ENCODE measurements at places on chromosomes 13 and 19. TPM values are rescaled to one million over a fixed set of nuclear protein-coding genes. Genes with fewer than 3 reads are reported as not detected.
A peak's percentile ranks its signal among the peaks of the same experiment; 100 is the strongest.

DNA sequence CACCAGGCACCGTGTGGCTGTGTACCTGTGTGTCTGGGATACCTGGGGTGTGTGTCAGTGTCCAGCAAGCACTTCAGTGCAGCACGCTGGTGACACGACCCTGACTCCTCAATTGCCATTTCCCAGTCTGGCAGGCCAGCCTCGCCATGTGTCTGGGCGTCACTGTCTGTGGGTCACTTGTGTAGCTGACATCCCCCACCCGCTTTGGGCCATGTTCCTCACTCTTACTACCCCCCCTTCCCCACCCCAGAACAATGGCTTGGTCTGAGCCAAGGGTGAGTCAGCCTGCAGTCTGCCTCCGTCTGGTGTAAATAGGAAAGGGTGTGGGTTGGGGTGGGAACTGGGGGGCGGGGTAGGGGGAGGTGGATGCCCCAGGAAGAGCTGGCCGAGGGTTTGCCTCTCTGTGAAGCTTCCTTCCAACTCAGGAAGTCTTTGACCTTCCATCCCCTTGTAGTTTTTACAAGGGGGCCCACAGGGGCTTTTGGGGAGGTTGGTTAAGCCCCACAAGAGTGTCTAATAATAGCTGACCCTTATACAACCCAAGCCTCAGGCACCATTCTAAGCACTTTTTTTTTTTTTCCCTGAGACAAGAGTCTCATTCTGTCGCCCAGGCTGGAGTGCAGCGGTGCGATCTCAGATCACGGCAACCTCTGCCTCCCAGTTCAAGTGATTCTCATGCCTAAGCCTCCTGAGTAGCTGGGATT, 17.6 kb downstream of the NOVA2 start:
- no peak overlapping the region for H3K4me3 ChIP-seq
- peaks cover 35% of the 10 kb centered on the region for H3K27me3 ChIP-seq
- H3K27ac ChIP-seq = no peak overlapping the region
- no peaks in the 10 kb centered on the region for H3K36me3 ChIP-seq
- H3K4me1 ChIP-seq = peaks cover 9% of the 10 kb centered on the region
- no peak for DNase-seq

PEAK3 gene
- total RNA-seq = 0.44 TPM

- H3K4me3 ChIP-seq = no peak overlapping the region
- no peak for DNase-seq
- peaks cover 5% of the 10 kb centered on the region for H3K27me3 ChIP-seq
- H3K27ac ChIP-seq = no peak overlapping the region
Observed at GRCh38 chr19:39867133-39867532, 21.0 kb upstream of the FBL start.

- no peak for DNase-seq
- no peak overlapping the region for H3K27ac ChIP-seq
- peaks cover 25% of the 10 kb centered on the region for H3K4me1 ChIP-seq
- H3K27me3 ChIP-seq = no peaks in the 10 kb centered on the region
- no peak overlapping the region for H3K4me3 ChIP-seq
- no peaks in the 10 kb centered on the region for H3K36me3 ChIP-seq
Observed at GRCh38 chr13:30020726-30021312, 170.4 kb upstream of the UBL3 start.

ZNF296 gene
- total RNA-seq = 0.68 TPM

TLE6 gene
- 1.5 TPM for total RNA-seq

- peak overlapping the region; percentile 85 for H3K4me3 ChIP-seq
- H3K27me3 ChIP-seq = peaks cover 2% of the 10 kb centered on the region
- H3K4me1 ChIP-seq = peaks cover 34% of the 10 kb centered on the region
Observed at GRCh38 chr19:29715701-29716581, 880 bp upstream of the C19orf12 start.

GRCh38 chr13:105196052-105196451, 1339.4 kb downstream of the EFNB2 start:
- peaks cover 5% of the 10 kb centered on the region for H3K4me1 ChIP-seq
- no peaks in the 10 kb centered on the region for H3K27me3 ChIP-seq
- no peaks in the 10 kb centered on the region for H3K36me3 ChIP-seq
- H3K27ac ChIP-seq = no peak overlapping the region
- no peak for DNase-seq
- H3K4me3 ChIP-seq = no peak overlapping the region

DNA sequence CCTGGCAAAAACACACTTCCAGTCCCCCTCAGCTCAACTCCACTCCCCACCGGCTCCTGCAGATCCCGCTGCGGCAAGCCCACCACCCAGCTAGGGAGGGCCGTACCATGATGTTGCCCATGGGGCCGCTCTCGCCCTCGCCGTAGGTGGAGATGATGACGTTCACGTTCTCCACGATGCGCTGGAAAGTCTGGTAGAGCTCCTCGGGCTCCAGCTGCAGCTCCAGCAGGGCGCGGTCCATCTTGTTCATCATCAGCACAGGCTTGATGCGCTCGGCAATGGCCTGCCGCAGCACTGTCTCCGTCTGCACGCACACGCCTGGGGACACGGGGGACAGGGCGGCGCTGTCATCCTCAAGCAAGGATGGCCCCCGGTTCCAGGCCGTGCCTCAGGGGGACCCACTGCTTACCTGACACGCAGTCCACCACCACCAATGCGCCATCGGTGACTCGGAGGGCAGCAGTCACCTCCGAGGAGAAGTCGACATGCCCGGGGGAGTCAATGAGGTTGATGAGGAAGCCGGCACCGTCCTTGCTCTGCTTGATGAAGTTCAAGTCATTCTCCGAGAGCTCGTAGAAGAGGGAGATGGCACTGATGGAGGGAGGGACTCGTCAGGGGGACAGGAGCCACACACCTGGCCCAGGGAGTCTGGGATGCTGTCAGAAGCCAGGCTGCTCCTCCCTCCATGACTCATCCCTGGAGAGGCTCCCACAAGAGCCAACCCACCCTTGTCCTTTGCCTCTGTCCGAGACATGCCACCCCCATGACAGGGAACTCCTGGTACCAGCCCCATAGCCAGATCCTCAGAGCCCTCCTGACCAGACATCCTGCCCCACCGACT, 2.3 kb downstream of the EEF2 start:
- peak overlapping the region; percentile 96 for H3K4me3 ChIP-seq
- H3K4me1 ChIP-seq = peaks cover 47% of the 10 kb centered on the region
- peak overlapping the region; percentile 94 for H3K27ac ChIP-seq
- no peaks in the 10 kb centered on the region for H3K27me3 ChIP-seq
- peaks cover 38% of the 10 kb centered on the region for H3K36me3 ChIP-seq

GRCh38 chr19:53019684-53020083, 6.0 kb downstream of the ERVV-1 start:
- H3K27me3 ChIP-seq = no peaks in the 10 kb centered on the region
- no peak overlapping the region for H3K27ac ChIP-seq
- H3K4me3 ChIP-seq = no peak overlapping the region
- no peaks in the 10 kb centered on the region for H3K36me3 ChIP-seq
- no peaks in the 10 kb centered on the region for H3K4me1 ChIP-seq
- DNase-seq = no peak

DNA sequence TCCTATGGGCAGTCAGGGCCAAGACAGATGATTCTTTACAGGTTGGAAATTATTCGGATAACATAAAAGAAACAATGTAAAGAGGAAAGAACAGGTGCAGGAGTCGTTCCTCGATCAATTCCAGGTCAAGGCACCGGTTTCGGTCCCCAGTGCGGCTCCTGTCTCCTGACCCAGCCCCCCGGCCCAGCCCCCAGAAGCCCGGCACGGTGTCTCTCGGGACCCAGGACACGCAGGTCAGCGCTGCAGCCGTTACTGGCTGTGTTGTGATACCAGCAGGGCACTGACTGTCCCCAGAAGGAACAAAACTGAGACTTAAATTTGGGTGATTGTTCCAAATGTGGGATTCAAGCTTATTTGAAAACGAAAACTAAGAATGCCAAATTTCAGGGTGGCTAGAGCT, 8.5 kb downstream of the RASA3 start:
- H3K4me3 ChIP-seq = no peak overlapping the region
- no peak for DNase-seq
- peak overlapping the region; percentile 10 for H3K27ac ChIP-seq
- H3K27me3 ChIP-seq = no peaks in the 10 kb centered on the region
- peaks cover 62% of the 10 kb centered on the region for H3K4me1 ChIP-seq

GARIN5A gene
- 1.8 TPM for total RNA-seq

DNA sequence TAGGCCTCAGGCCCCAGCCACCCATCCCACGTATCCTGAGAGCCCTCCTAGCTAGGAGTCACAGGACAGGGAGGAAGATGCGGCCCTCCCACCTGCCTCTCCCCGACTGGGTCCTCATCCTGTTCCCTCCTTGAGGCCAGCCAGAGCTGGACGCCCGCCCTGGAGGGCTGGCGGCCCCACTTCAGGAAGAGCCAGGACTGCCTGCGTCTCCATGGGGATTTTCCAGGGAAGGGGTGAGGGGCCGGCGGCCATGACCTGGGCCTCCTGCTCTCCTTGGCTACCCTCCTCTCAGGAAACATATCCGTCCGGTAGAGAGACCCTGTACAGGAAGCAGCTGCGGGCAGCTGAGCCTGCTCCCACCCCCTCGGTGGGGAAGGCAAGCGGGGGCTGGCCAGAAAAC, 11.3 kb upstream of the PRKD2 start:
- H3K4me1 ChIP-seq = peaks cover 31% of the 10 kb centered on the region
- H3K36me3 ChIP-seq = peaks cover 31% of the 10 kb centered on the region
- no peak overlapping the region for H3K4me3 ChIP-seq
- no peak for DNase-seq
- no peaks in the 10 kb centered on the region for H3K27me3 ChIP-seq

DNA sequence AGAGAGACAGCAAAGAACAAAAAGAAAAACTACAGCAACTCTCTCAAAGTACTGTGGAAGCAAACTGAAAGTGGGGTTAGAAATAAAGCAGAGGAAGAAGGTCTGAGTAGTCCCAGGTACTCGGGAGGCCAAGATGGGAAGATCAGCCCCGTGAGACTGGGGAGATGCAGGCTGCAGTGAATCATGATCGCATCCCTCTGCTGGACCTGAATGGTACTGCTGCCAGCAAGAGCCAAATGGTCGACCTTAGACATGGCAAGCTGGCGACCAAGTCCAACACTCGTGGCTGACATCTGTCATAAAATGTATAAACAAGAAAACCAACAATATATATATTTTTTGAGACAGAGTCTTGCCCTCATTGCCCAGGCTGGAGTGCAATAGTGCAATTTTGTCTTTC, 33.7 kb upstream of the ZNF724 start:
- H3K4me1 ChIP-seq = no peaks in the 10 kb centered on the region
- no peak for DNase-seq
- H3K36me3 ChIP-seq = no peaks in the 10 kb centered on the region
- H3K27me3 ChIP-seq = no peaks in the 10 kb centered on the region
- H3K27ac ChIP-seq = no peak overlapping the region

GRCh38 chr19:11530432-11530831, 1.5 kb upstream of the ECSIT start:
- no peak for DNase-seq
- no peak overlapping the region for H3K27ac ChIP-seq
- H3K4me3 ChIP-seq = no peak overlapping the region
- peaks cover 17% of the 10 kb centered on the region for H3K4me1 ChIP-seq
- H3K36me3 ChIP-seq = no peaks in the 10 kb centered on the region
- H3K27me3 ChIP-seq = no peaks in the 10 kb centered on the region

FFAR3 gene
- not detected for total RNA-seq

All from osteocyte (in vitro differentiated cells).